Activated CD4-positive, alpha-beta T cell treated with anti-CD3 and anti-CD28 coated beads, Interleukin-2, amount 50 U/mL, for 24 hours (primary cell): ENCODE measurements at places on chromosomes 5 and 9.

- DNase-seq, result no peak
Measured at GRCh38 chr9:68697851-68698250, 7.2 kb upstream of the PIP5K1B start.

DNA sequence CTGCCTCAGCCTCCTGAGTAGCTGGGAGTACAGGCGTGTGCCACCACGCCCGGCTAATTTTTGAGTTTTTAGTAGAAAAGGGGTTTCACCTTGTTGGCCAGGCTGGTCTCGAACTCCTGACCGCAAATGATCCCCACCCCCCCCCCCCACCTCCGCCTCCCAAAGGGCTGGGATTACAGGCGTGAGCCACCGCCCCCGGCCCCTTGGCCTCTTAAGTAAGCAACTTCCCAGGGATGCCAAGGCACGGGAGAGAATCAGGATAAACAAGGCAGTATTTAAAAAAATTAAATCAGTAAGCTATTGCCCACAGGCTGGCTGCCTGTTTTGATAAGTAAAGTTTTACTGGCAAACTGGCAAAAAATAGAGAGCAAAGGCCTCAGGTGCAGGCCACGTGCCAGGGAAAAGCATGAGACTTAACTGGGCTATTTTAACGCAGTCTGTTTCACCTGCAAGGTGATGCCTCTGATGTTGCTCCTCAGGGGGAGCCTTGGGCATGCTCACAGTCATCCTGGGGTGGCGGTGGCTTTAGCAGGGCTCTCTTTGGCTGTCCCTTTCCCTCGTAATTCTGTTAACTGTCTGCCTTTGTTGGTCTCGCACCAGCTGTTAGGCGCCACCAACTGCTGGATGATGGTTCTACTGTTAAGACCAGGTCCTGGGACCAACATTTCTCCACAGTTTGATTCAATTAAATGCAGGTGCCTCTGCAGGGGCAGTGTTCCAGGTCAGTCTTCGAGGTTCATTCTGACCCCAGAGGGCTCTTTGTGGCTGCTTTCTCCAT is 19.4 kb upstream of the RNF130 start:
- DNase-seq, result no peak

GRCh38 chr9:95463148-95464060 is 53.4 kb downstream of the PTCH1 start:
- DNase-seq, result no peak

DNA sequence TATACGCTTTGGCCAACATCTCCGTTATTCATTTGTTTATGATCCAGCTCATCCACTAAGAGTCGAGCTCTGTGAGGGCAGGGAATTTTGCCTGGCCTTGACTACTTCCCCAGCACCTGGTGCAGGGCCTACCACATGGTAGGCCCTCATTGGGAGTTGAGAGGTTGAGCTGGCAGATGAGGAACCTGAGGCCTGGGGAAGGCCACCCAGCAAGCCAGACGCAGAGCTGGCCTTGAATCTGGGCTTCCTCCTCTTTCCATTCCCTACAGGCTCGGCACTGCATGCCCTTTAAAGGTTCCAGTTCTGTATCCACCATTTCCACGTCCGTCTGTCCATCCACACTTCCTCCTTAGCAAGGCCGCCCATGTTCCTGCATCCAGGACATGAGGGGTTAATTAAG is 24.2 kb downstream of the KCNMB1 start:
- no peak for DNase-seq

- DNase-seq, result no peak
Measured at GRCh38 chr5:125409234-125409860, 662.9 kb upstream of the ZNF608 start.

DNA sequence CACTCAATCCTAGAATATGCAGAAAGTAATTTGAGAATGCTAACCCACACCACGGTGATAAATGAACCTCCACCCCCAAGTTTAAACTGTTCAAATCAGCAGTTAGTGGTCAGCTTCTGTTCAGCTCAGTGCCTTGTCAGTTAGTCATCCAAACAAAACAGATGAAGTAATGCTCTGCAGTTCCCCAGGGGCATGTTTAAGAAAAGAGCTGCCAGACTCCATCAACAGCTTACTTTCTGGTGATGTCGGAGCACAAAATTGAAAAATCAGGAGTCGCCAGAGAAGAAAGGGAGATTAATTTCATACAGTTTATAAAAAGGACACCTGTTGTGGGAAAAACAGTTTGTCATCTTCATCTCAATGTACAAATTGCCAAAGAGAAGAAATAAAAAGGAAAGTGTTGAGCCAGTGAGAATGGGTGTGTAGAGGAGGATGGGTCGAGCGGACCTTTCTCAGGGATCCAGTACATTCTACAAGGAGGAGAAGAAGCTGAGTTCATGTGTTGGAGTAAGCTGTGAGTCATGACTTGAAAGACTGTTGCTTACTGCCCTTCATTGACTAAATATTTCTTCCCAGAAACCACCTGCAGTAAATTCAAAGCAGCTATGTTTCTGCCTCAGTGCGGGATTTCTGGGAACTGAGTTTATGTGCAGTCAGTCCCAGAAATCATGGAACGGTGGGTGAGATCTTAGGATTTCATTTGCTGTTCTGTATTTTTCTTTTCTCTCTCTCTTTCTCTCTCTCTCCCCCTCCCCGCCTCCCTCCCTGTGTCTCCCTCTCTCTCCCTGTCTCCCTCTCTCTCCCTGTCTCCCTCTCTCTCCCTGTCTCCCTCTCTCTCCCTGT is 13.7 kb downstream of the TRIO start:
- DNase-seq, result no peak

DNA sequence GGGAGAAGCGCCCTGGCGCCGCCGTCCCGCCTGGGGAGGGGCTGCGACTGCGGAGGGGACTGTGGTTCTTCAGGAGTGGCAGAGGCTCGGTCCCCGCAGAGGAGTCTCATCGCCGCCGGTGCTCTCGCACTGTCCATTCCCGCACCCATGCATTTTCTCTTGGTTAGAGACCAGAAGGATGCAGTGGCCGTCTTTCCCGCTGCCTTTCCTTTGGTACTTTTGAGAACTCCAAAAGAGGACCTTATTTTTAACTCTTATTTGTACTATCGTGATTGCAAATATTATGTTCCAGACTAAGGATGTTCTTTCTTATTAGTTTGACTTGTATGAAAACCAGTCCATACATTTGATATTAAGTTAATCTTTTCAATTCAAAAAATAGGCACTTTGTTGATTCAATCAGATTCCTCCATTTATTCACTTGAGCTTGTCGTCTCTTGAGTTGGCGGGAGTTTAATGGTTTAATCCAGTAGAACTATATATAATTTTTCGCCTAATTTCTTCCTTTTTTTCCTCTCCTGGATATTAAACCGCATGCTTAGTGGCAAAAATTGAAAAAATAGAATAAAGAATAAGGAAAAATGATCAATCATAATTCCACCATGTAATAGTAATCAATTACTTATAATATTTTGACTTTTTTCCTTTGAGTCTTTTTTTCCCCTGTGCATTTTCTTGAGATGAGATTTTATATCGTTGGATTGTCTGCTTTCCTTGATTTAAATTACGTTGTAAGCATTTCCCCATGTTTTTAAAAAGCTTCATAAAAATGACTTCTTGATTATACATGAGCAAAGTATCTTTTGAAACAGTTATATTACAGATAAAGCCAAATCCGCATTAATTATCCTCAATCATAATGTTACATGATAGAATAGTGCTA is 861 bp downstream of the ZFYVE16 start:
- peak; percentile 26 for DNase-seq

DNA sequence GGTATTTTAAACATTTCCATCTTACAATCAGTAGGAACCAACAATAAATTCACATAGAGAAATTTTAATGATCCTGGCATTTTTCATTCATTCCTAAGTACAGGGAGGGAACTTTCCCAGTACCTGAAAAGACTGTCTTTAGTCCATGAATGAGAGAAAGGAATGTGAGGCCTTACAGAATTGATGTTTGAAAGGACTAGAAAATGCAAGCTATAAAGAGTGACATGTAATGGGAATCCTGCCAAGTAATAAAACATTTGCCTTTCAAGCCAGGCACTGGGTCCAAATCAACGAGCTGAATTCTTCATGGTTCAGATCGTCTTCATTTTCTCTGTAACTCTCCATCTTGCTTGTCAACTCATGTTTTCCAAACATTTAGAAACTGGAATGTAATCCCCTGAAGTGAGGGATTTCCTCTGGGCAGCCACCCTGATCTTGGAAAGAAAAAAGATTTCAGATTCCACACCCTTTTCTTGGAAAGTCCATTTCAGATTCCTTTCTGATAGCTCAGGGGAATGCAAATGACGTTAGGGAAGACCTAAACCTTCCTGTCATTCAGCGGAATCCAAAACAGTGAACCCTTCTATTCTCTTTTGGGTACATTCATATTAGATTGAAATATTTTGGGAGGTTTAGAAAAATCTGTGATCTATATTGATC is 315.8 kb downstream of the SH3GL2 start:
- no peak for DNase-seq

GRCh38 chr9:127853312-127854183 is 910 bp downstream of the ENG start:
- DNase-seq, result no peak

DNA sequence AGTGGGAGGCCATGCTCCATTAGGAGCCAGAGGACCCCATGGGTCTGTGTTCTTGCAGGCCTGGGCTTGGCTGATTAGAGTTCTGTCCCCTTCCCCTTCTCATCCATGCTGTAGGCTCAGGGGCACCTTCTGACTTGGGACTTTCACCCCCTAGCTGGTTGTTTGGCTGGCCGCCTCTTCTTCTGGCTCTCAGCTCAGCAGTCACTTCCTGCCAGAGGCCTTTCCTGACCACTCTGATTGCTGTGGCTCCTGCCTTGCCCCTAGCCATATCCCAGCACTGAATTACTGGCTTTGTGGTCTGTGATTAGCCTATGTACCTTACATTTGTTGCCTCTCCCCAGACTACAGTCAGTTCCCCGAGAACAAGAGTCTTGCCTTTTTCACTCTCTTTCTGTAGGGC is 14.6 kb downstream of the ENTREP1 start:
- DNase-seq, result no peak

- DNase-seq, result no peak
Measured at GRCh38 chr5:127820910-127821553, 117.8 kb downstream of the CCDC192 start.

GRCh38 chr5:121967187-121967586 is 5.4 kb downstream of the SRFBP1 start:
- no peak for DNase-seq

DNA sequence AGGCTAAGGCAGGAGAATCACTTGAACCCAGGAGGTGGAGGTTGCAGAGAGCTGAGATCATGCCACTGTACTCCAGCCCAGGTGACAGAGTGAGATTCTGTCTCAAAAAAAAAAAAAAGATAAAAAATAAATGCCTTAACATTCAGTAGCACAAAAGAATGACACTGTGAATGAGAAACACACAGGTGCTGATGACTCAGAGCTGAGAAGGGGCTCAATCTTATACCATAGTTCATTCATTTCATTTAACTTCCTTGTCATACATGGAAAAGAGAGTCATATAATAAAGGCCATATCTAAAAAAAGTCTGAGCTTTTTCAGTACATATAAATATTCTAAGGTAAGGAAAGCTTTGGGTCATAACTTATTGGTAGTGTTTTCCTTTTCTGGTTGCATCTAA is 40.6 kb downstream of the WWC1 start:
- DNase-seq, result no peak

DNA sequence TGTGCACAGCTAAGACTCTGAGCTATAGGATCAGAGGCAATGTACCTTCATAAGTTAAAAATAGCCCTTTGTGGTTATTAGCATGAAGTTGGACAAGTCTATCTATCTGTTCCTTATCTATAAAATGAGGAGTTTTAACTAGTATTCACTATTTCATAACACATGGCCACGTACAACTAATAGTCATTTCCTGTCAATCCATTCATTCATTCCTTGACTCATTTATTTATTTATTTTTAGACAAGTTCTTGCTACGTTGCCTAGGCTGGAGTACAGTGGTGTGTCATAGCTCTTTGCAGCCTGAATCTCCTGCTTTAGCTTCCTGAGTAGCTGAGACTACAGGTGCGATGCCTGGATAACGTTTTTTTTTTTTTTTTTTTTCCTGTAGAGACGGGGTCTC is 92.1 kb downstream of the NR3C1 start:
- DNase-seq, result no peak

- DNase-seq, result no peak
Measured at GRCh38 chr9:119838210-119838609, 469.0 kb upstream of the BRINP1 start.

DNA sequence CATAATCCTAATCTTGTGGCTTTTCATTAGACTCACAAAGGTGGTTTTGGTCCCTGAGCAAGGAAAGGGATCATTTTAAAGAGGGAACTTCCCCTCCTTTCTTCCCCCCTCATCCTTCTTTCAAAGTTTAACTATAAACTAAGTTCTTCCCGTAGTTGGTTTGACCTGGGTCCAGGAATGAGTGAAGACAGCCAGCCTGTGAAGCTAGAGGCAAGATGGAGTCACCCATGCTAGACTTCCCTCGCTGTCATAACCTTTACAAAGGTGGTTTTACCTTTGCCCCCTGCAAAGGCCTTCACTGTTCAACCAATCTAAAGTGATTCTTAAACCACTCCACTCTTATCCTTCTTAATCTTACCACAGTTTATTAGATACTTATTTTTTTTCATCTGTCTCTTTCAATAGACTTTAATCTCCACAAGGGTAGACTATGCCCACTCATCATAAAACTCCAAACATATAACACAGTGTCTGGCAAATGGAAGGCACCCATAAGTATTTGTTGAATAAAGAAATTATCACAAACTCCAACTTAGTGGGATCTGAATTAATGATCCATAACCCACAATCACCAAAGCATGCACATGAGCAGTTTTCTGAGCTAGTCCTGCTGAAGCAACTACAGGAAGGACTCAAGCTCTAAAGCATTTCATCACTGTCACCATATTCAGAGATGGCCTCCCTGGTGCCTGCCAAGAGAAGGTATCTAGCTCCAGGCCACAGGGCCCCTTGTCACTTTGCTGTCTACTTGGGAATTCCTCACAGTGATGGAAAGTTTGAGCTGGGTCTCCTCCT is 369.0 kb downstream of the SPOCK1 start:
- no peak for DNase-seq

DNA sequence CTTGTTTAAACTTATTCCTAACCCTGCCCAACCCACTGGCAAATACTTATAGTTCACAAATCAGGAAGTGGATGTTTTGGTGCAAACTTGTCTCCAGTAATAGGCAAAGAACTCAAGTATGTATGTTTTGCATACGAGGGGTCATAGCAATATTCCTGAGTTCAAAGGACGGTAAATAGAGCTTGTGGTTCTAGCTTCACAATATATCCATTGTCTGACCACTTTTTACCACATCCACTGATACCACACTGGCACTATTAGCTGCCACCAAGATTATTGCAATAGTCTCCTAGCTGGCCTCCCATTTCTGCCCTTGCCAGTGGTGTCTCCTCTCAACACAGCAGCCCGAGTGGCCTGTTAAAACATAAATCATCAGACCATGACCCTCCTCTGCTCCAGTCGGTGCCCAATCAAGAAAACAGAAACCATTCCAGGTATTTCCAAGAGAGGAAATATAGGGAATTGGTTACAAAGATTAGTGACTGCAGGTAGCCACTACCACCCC is 17.0 kb downstream of the GRXCR2 start:
- DNase-seq, result no peak

DNA sequence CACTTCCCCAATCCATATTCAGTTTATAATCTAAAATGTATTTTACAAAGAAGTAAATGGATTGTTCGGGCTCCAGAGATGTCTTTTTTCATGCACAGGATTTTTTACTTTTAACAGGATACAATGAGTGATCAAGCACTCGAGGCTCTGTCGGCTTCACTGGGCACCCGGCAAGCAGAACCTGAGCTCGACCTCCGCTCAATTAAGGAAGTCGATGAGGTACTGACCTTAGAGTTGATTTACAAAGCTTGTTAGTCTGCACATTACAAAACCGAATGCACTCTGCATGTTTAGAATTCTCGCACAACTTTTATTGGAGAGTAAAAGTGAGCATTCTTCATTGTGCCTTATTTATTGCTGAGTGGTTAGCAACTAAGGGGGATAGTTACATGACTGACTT is 65.2 kb downstream of the ERAP1 start:
- no peak for DNase-seq

GRCh38 chr9:98191671-98192502 is 550 bp downstream of the CORO2A start:
- no peak for DNase-seq
